ENCODE measurements at places on chromosomes 6 and 20.

- no peak for DNase-seq
Measured at GRCh38 chr20:955111-955510, 39.0 kb upstream of the ANGPT4 start.

GRCh38 chr6:4675121-4675520 is 101.1 kb upstream of the CDYL start:
- no peak for DNase-seq

GRCh38 chr6:76441875-76442274 is 369.4 kb upstream of the IMPG1 start:
- DNase-seq = no peak

GRCh38 chr6:139370999-139371345 is 3.5 kb downstream of the CITED2 start:
- no peak for DNase-seq

- DNase-seq = no peak
Measured at GRCh38 chr6:117168296-117169063, 96.9 kb upstream of the VGLL2 start.

DNA sequence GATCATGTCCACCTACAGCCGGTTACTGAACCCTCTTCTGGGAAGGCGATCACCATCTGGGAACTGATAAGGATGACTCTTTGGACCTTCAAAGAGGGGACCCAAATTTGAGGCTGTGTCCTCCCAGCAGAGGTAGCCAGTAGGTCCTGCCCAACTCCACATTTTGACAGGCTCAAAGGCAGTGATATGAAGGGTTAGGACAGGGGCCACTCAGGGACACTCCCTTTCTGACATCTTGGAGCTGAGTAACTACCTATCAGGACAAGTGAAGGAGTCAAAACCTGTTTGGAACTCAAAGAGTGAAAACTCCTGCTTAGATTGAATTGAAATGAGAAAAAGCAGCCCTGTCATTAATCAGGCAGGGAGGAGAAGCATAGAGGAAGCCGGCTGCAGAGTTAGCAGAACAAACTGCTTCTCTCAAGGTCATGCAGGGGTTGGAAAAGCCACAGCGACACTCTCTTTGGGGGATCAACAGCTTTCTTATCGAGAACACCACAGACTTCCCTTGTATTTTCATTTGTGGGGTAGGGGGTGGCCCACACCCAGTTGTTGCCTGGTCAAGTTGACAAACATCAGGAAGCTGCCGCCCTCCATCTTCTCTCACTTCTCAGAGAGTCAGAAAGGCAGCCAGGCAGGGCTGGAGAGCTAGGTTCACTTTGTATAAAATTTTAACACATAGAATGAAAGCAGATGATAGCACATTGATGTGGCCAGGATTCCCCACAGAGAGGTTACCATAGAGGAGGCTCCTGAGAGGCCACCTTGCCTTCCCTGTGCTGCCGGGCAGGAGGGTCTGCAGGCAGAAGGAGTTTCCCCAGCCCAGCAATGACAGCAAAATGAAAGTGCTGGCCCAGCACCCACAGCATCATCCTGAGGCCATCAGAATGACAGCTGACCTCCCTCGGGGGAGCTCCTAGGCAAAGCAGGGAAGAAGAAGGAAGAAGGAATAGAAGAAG is 47.6 kb downstream of the AGPAT4 start:
- DNase-seq = no peak

GRCh38 chr6:26163427-26164119 is 76.3 kb downstream of the HFE start:
- no peak for DNase-seq

DNA sequence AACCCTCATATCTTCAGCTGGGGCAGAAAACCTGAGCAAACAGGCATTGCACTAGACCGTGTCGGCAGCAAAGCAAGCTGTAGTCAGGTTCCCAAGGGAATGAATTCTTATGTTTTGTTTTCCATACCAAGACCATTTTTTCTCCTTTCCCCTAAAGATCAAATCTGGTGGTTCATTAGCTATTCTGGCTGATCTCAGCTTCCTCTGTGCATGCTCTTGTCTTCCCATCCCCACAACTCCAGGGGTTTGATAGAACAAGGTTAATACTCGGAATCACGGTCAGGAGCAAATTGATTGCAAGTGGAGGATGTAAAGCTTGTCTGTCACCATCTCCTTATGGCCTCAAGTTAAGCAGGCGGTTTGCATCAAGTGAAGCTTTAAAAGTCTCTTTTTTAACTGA is 778.8 kb downstream of the KIF16B start:
- no peak for DNase-seq

- DNase-seq = no peak
Measured at GRCh38 chr6:145866456-145867396, 52.1 kb upstream of the FBXO30 start.

DNA sequence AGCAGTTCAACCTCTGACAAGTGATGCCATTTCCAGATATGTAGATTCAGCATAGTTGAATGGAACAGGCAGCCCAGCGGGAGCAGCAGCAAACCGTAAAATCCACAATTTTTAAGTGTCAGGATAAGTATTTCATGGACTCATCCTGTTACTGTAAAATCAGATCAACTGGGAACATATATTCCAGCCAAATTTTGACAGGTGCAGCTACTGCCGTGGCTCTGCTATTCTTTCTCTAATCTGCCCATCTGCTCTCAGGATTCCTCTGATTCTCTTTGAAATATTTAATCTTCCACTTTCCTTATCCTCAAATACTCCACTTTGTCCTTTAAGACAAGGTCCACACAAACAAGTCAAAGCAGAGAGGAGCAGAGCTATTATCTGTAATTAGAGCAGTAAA is 245.4 kb upstream of the ASCC3 start:
- no peak for DNase-seq

DNA sequence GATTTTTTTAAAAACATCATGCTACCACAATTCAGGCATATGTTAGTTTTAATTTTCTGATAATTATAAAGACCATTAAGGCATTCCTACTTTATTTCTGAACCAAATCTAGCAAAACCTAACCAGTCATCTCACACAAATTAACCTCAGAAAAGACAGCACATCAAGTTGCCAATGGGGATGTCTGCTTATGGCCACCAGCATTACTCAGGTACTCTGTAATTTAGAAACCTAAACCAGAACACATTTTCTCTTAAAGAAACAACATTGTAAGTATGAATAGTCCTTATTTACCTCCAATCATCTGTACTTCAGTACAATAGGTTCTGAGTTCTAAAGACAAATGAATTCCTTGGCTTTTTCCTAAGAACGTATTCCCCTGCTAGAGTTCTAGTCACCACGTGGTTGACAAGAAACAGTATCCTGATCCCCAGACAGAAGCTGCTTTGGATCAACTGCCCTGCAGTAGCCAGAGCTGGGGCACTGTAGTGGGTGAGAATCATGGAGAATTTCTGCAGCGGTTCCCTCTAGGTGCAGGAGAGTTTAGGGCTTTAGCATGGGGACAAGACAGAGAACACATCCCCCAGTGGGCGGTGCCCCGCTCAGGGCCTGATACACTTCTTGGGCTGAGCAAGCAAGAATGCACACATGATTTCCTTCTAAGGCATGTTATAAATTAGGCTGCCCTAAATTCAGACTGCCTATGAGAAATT is 15.4 kb downstream of the GCLC start:
- DNase-seq = no peak

GRCh38 chr20:60100780-60101179 is 142.6 kb downstream of the CDH26 start:
- no peak for DNase-seq

DNA sequence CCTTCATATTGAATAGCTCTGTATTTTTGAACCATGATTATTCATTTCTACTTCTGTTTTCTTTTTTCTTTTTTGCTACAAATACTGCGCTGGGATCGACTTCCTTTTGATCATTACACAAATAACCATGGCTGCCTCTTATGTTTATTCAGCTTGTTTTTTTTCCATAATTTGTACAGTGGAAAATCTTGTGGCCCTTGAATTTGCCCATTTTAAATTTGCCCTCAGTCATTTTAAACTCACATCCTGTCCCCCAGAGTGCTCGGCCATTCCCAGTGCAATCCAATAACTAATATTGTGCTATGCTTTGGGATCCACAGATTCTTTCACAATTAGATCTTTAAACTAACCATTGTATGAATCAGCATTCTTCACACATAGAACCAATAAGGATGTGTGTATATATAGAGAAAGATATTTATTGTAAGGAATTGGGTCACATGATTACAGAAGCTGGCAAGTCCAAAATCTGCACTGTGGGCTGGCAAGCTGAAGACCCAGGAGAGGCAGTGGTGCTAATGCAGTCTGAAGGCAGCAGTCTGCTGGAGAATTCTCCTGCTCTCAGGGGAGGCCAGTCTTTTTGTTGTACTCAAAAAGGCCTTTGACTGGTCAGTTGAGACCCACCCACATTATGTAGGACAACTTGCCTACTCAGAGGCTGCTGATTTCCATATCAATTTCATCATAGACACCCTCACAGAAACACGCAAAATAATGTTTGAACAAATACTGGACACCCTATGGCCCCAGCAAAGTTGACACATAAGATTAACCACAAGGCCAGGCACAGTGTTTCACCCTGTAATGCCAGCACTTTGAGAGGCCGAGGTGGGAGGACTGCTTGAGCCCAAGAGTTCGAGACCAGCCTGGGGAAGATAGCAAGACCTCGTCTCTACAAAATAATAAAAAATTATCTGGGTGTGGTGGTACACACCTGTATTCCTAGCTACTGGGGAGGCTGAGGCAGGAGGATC is 147.1 kb downstream of the MTHFD1L start:
- peak; percentile 67 for DNase-seq

- DNase-seq = no peak
Measured at GRCh38 chr6:136225496-136225895, 24.6 kb downstream of the MTFR2 start.

- DNase-seq = no peak
Measured at GRCh38 chr20:25706793-25707192, 10.1 kb upstream of the ZNF337 start.

- DNase-seq = no peak
Measured at GRCh38 chr20:50758469-50758868, 27.1 kb downstream of the PARD6B start.

DNA sequence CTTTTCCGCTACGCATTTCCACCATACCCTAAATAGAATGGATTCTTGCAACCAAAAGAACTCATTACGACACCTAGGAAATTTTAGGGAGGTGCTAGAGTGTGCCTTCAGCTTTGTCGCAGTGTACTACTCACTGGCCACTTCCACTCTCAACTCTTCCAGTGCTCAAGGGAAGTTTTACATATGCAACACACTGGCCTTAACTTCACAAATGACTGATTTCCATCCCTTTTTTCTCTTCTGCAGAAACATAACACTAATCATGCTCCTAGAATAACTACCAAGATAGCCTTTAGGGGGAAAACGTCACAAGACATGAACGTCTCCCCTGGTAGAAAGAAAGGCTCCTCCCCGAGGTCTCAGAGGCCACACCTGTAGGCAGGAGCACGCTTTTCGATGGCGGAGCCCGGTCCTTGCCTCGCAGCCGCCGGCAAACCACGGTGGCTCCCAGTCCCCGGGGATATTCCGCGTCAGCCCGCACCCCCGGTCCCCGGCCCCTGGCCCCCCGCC is 584 bp downstream of the LYRM4 start:
- DNase-seq = peak; percentile 51

DNA sequence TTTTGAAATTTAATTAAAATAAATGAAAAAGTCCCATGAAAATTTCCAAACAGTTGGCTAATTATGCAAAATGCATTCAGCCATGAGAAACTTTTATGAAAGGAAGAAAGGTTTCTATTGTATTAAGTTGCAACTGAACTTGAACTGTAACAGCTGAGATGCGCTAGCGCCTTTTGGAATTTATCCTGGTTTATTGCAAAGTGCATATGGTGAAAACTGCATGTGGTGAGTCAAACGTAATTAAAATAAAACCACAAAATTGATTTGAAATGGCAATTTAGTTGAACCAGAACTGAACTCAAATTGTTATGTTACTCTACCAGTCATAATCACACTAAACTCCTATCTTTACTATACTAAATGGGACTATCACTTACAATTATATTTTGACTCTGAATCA is 46.4 kb upstream of the COL21A1 start:
- no peak for DNase-seq

GRCh38 chr6:156662025-156662445 is 115.1 kb upstream of the ARID1B start:
- peak; percentile 76 for DNase-seq

DNA sequence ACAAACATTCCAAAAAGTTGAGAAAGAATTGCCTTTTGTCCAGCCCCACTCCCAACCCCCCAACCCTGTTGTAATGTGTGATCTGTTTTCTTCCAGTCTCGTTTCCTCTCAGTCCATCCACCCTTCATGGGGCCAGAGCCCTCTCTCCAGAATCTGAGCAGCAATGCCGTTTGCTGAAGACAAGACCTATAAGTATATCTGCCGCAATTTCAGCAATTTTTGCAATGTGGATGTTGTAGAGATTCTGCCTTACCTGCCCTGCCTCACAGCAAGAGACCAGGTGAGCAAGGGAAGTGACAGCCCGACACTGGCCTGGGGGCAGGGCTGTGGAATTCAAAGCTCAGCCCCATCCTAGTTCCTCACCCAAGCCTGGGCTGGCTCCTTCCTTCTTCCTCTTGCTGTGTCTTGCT is 7.8 kb downstream of the MAVS start:
- no peak for DNase-seq

GRCh38 chr6:141925001-141925400 is 207.7 kb upstream of the GJE1 start:
- DNase-seq = no peak

Data from brain microvascular endothelial cell (primary cell).